ENCODE measurements at places on chromosomes 5 and 9.

DNA sequence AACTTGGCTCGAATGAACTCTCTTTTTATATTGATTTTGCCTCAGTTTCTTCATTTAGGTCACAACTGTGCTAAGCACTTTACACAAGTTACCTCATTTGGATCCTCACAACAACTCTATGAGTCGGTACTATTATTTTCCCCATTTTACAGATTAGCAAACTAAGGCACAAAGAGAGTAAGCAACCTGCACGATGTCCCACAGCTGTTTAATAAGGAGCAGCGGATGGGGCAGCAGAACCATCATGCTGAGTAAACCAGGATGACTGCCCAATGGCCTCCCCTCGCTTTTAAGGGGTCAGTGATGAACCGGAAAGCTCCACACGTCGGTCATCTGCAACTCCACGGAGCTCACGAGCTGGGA lies 607 bp downstream of the PRELID2 start:
- no peak for DNase-seq

DNA sequence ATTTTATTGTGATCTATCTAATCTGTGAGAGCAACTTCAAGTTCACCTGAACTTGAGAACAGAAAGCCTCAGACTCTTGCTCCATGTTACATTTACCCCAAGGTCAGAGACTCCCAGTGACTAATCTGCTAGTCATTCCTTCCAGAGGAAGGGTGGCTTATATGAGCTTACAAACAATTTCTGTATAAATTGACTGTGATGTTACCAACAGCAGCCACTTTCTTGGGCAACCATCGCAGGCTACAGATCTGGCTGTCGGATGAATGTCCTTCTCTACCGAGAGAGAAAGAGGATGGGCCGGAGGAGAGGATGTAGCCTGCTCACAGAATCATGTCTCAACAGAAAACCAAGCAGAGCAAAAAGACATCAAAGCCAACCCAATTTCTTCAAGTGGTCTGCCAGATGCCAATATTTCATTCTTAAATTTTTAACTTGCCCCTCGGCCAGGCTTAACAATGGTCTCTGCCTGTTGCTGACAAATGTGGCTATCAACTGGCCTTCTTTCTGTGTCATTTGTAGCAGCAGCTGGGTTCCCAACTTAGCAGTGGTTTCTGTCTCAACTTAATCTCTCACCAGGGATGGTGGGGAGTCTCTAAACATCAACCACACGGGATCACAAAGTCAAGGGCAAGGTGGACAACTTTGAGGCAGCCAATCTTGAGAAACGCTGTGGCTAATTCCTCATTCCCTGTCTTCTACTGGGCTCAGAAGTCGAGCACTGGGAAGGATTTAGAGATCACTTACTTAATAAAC lies 81.3 kb downstream of the RAPGEF1 start:
- peak; percentile 95 for DNase-seq

- DNase-seq, result no peak
Measured at GRCh38 chr5:40774623-40775022, 18.9 kb upstream of the TTC33 start.

GRCh38 chr9:121201045-121201737 lies 478 bp downstream of the RAB14 start:
- peak; percentile 27 for DNase-seq
